ENCODE measurements at places on chromosomes 1 and 21. TPM values are rescaled to one million over a fixed set of nuclear protein-coding genes. Genes with fewer than 3 reads are reported as not detected.

GRCh38 chr1:171841931-171842761 lies 848 bp downstream of the DNM3 start:
- DNase-seq, result no peak
- peak overlapping the region; percentile 12 for H3K27ac ChIP-seq
- H3K4me3 ChIP-seq, result peak overlapping the region; percentile 87
- H3K27me3 ChIP-seq, result peaks cover 38% of the 10 kb centered on the region
- no peaks in the 10 kb centered on the region for H3K36me3 ChIP-seq

The SLFNL1 gene
- not detected for total RNA-seq

- peaks cover 6% of the 10 kb centered on the region for H3K36me3 ChIP-seq
- peak overlapping the region; percentile 98 for H3K27ac ChIP-seq
- peaks cover 78% of the 10 kb centered on the region for H3K4me1 ChIP-seq
- peak overlapping the region; percentile 77 for H3K4me3 ChIP-seq
- no peaks in the 10 kb centered on the region for H3K27me3 ChIP-seq
- peak; percentile 56 for DNase-seq
Observed at GRCh38 chr1:203649999-203650836, 23.6 kb downstream of the ATP2B4 start.

DNA sequence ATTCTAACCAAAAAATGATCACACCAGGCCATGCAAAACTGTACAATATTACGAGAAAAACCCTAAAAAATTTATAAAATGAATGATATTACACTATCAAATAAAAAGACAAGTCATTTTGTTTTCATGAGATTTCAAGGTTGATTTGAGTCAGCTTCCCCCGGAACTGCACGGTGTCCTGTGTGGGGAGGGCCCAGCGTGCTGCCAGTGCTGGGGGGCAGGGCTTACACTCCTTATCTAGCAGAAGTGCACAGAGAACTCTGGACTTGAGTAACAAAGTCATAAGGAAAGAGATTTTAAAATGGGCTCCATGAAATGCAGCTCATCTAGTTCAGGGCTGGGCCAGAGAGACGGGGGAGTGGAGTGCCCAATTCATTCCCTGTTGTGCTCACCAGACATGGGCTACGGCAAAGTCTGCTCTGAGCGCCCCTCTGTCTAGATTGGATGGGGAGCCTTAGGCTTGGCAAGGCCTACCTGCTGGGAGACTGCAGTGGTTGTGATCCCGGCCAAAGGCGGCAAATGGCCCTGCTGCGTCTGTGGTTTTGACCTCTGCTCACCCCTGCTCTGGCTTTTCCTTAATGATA lies 50.1 kb downstream of the COQ8A start:
- no peak overlapping the region for H3K4me3 ChIP-seq
- H3K36me3 ChIP-seq, result peaks cover 8% of the 10 kb centered on the region
- H3K27ac ChIP-seq, result peak overlapping the region; percentile 74
- peaks cover 18% of the 10 kb centered on the region for H3K4me1 ChIP-seq

GRCh38 chr1:103145449-103145848 lies 37.1 kb upstream of the COL11A1 start:
- no peaks in the 10 kb centered on the region for H3K27me3 ChIP-seq
- no peaks in the 10 kb centered on the region for H3K4me1 ChIP-seq
- no peaks in the 10 kb centered on the region for H3K36me3 ChIP-seq
- H3K4me3 ChIP-seq, result no peak overlapping the region

DNA sequence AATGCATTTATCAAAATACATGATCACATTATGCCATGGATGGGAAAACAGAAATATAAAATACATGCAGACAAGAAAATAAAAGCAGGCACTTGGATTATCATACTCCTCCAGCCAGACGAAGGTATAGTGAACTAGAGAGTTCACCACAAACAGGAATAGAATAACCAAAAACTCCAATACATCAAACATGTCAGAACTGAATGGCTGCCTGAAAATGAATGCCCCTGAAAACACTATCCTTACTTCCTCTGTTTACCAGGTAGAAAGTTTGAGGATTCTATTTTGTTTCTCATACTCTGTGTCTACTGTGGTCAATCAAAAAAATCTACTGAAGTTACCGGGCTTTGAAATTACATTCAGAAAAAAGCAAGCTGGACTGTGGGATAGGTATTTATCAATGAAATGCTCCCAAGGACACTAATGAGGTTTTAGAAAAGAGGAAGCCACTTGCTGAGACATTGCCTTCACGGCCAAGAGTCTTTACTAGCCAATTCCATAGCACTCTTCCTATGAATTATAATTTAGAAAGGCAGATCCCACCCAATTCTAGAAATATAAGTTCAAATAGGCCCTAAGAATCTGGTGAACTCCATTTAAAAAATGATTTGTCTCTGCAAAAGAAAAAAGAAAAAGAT lies 197.7 kb downstream of the SMYD3 start:
- H3K27ac ChIP-seq, result no peak overlapping the region
- no peaks in the 10 kb centered on the region for H3K4me1 ChIP-seq
- H3K27me3 ChIP-seq, result no peaks in the 10 kb centered on the region
- no peak for DNase-seq
- H3K36me3 ChIP-seq, result peaks cover 4% of the 10 kb centered on the region

The NBPF6 gene
- 0.13 TPM for total RNA-seq
